AG04450 (cell line): ENCODE measurements at places on chromosomes 6 and 20.

GRCh38 chr6:10465629-10466499, 51.0 kb upstream of the TFAP2A start:
- no peak for DNase-seq

DNA sequence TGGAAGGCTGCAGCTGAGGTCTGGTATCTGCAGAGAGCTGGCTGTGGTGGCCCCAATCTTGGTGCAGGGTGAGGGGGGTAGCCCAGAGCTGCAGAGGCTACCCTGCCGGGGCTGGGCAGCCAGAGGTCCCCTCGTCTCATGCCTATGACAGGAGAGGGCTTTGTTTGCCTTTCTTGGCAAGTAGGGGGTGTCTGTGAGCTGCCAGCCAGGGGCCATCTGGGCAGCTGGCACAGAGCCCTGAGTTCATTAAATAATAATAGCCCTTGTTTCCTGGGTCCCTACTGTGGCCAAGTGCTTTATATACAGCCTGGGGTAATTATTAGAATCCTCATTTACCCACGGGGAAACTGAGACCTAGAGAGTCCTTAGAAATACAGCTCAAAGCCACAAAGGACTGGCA, 66.6 kb downstream of the EZR start:
- no peak for DNase-seq

DNA sequence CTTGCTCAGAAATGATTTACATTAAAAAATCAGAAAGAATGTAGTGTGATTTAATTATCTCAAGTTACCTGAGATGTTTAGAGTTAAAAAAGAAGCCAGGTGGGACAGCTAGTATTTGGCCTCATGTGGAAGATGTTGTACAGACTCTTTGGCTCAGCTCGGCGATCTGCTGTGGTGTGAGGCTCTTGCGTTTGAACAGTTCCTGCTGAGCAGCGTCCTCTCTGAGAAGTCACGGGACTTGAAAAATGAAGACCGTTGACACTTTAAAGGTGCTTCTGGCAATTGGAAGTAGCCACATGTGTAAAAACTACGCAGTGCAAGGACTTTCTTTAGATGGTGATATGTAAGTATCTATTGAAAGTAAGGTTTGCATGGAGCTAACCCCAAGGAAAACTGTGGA, 169.0 kb downstream of the BACH2 start:
- DNase-seq: no peak

DNA sequence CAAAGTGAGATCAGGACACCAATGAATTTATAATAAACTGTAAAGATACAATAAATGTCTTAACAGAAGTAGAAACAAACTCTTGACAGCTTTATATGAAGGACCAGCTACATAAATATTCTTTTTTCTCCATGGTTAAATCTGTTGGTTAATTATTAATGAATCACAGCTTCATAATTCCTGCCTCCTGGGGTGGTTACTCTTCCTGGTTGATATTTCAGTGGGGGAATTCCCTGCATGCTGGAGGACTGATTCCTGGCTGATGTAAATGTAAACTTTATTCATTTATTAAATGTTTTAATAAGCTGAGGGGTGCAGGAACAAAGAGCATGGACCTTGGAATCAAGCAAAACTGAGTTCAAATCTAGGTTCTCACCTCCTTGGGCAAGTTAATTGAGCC, 16.2 kb upstream of the RCAN2 start:
- no peak for DNase-seq

DNA sequence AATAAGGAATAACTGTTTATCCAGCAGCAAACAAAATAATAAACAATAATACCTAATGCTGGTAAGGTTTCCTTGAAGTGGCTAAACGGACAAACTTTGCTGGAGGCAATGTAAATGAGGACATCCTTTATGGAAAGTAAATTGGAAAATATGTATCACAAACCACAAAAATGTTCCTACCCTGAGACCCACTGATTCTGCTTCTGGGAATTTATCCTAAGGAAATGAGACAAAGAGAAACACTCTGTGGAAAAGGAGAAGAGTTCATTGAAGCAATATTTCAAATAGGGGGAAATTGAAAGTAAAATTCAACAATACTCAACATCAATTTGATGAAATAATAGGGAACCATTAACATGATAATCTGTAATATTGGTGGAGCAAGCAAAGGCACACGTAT, 37.9 kb downstream of the MAFB start:
- DNase-seq: no peak

DNA sequence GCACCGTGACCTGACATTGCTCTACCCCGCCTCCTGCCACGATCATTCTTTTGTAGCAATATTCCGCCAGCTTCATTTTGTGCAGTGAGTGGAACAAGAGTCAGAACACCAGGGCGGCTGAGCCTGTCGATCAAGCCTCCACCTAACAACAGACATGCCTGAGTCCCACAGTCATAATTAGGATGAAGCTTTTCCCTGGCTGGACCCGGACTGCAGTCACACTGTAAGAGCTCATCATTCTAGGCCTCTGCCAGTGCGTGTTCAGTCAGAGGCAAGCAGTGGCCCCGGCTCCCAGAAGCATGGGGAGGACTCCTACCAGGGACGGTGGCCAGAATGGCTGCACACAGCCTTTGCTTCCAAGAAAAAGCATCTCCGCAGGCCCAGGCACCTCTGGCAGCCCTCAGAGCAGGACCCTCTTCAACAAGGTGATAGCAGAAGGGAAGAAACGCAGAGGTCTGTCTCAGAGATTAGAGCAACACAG, 23.2 kb upstream of the UNC93A start:
- no peak for DNase-seq

GRCh38 chr20:63967330-63968135, 2.2 kb downstream of the ZNF512B start:
- DNase-seq: no peak

- DNase-seq: no peak
These were observed at the start of gene OPRM1 for GRCh38 chr6:154039231-154039842. OPRM1 (plus strand) TSS chr6:154039240; CDS start chr6:154039545, 305 bp downstream.

DNA sequence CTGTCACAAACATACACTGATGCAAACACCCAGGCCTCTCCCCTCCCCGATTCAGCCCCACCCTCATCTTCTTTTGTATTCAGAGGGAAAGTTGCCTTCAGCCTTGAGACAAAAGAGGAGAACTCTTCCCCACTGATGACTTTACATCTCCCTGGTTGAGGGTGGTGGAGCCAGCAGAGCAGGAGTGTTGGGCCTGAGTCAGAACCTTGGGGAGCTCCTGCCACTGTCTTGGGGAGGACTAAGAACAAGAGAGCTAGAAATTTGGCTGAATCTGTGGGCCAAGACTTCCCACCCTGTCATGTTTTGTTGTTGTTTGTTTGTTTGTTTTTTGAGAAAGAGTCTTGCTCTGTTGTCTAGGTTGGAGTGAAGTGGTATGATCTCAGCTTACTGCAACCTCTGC, 89.1 kb downstream of the MDGA1 start:
- DNase-seq: no peak

- DNase-seq: no peak
These were observed 10.9 kb downstream of the IL20RA start for GRCh38 chr6:137033828-137034227.

- no peak for DNase-seq
These were observed 98.5 kb downstream of the HIVEP2 start for GRCh38 chr6:142846459-142846831.

- no peak for DNase-seq
These were observed 62.9 kb upstream of the KCNG1 start for GRCh38 chr20:51085769-51086168.

DNA sequence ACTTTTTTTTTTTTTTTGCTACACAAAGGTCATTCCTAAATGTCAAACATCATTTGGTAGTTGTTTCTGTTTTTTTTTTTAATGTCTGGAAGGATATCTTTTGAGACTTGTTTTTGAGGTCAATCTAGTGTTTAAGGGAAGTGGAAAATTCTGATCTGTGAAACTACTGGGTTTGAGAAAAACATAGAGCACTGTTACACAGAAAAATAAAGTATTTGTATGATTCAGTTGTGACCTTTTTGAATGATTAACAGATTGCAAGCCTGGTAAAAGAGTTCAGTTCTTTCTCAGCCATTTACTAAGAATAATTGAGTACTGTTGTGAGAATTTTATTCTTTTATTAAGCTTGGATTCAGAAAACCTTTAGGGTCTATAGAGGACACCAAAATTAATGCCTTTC, 276.7 kb downstream of the ADGRB3 start:
- DNase-seq: no peak

- no peak for DNase-seq
These were observed 108.7 kb upstream of the CNKSR3 start for GRCh38 chr6:154619146-154619545.

DNA sequence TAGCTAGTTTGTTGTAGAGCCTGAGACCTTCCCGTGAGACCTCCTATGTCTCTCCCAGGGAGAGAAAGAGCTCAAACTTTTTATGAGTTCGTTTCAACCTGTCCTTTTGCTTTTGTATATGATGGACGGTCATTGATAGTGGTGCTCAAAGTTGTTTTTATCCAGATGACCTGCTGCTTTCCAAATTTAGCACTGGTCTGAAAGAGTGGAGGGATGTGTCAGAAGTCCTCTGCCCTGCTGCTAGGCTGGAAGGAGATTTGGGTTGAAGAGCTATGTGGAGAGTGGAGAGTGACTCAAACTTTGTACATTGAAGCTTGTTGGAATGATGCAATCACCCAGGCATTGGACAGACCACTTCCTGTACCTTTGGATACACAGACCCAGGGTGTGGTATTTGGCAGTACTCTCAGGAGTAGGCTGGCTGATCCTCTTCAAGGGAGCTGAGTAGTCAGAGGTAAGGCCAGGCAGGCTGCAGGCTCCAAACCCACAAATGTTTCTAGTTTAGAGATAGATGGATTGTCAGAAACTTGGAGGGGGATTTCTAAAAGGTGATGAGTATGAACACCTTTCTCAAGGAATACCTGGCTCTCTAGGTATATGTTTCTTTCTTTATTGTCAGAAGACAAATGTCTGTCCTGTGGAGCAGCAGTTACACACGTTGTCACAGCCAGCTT, 49.4 kb upstream of the RREB1 start:
- DNase-seq: peak; percentile 84

DNA sequence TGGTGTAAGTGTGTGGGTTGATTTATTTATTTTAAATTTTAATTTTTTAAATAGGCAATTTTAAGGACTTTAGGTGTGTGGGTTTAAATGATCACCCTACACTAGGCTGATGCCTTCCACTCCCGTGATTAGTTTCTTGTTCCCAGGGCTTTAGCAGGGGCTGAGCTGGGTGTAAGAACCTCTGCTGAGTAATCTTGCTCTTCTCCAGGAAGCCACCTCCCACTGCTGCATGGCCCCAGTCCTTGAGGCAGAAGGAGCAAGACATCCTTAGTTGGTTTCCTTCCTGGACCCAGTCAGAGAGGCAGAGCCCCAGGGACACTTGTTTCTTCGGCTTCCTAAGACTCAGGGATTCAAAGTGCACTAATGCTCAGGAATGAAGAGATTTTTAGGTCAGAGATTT, 19.8 kb upstream of the CDC5L start:
- DNase-seq: no peak

DNA sequence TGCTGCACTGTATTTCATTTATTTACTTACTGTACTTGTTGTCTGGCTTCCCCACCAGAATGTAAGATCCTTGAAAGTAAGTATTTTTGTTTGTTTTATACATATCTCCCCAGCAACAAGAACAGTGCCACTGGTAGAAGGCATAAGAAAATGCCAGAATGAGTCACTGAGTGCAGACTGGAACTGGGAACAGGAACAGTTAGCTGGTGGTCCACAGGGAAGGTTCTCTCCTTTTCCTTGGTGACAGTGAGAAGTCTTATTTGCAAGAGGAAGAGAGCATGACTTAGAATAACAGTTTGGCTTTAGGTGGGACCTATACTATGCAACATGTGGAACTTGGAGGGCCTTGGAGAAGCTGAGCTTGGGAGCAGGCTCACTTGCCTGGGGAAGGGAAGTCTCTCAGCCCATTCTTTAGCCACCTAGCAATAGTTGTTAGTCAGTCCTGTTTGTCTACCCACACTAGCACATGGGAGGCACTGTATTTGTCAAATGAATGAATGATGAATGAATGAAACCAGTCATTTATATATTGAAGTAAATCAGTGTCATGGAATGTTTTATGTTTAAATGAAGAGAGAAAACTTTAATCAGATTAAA, 203.5 kb downstream of the KCNQ5 start:
- DNase-seq: peak; percentile 18
